Omental fat pad (tissue), 4 donors: ENCODE measurements at places on chromosomes 5 and 9.

DNA sequence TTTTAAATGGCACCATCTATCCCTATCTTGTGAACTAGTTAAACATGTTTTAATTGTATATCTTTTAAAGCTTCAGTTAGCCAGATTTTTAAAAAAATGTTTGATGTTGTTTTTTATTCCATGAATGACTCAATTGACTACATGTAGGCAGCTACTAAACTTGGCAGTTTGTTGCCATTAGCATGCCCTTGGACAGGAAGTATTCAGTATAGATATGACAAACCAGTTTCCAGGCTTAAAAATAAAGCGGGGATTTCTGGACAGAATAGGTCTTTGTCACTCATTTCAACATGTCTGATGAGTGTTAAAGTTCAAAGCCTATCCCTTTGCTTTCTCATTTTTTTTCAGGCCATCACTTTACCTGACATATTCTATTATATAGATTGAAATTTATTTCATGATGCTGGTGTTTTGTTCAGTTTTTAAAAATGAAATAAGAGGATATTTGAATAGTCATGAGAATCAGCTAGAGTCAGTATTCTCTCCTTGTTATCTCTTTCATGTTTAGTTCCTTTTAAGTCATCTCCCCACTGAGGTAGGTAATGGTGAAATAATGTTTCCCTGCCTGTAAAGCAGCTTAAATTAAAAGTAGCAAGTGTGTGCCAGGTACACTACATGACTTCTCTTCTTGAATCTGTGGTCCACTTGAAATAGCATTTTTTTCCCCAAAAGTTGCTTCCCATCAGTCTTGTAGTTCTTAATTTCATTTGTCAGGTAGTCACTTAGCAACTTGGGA lies 11.9 kb downstream of the TNFAIP8 start:
- no peak for DNase-seq

DNA sequence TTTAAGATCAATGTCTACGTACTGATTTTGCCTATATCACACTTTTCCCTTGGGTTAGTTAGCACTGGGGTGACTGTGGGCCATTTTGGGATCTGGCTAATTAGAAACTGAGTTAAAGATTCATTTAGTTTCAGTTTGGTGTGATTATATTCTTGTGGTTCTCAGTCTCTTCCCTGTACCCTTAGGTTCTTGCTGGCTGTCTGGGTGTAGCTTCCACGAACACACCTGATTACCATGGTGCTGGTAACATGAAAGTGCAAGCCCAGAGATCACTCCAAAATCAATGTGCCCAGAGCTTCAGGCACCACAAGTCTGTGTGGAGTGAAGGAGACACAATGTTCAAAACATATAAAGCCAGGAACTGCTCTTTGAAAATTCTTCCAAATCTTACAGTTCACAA lies 248.1 kb downstream of the PDE4D start:
- DNase-seq, result no peak

DNA sequence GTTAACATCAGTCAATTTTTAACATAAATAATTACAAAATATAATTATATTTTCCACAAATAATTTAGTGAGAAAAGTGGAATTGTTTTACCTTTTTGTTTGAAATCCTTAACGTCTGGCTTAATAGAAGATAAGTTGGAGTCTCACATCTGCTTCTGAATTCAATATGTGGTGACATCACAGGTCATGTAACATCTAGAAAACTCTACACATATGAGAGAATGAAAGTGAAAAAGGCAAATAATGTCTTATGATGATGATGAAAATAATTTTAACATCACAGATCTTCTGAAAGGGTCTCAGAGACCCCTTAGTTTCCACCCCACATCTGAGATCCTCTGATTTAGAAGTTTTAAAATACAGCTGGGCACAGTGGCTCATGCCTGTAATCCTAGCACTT lies 81.5 kb downstream of the PRKACG start:
- DNase-seq, result no peak

DNA sequence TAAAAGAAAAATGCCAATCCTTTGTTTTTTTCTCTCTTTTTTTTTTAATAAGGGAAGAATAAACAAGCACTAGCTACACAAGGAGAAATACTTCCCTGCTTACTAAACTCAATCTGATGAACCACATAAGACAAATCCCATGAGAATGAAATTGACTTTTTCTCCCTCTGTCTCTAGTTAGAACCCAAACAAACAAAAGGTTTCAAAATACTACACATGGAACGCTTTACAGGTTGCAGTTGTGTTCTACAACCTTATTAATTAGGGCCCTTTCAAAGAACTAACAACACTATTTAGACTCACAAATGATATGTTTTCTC lies 124.5 kb downstream of the PDE4D start:
- DNase-seq, result no peak

DNA sequence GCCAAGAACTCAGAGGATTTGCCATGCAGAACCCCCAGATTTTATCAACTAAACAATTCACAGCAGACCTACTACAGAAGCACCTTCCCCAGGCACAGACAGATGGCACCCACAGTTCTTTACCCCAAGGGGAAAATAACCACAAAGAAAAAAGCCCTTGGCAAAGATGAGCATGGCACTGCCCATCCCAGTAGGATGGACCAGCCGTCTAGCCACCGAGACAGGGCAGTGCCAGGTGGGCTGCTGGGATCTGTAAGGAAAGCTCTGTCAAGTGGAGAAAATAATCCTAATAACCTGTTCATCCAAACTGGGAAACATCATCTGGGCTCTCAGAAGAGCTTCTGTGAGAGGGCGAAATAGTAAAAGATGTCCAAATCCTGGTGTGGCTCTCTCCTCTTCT lies 130.0 kb downstream of the COL23A1 start:
- no peak for DNase-seq

DNA sequence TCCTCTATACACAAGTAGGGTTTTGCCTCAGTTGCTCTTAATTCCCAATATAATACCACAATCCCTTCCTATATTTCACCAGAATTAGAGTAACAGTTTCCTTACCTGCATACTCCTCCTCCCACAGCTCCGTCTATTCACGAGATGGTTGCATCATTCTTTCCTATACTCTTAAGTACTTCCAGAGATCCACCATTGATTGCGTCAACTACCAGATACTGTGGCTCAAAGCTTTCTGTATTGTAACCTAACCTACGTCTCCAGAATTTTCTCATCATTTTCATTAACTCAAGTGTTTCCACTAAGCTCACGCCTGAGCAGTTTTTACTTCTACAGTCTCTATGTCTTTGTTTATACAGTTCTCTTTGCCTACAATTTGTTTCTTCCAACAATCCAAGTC lies 31.2 kb upstream of the MINAR2 start:
- DNase-seq, result no peak

- DNase-seq, result no peak
Observed at GRCh38 chr5:138542180-138542955, 668 bp downstream of the ETF1 start.

DNA sequence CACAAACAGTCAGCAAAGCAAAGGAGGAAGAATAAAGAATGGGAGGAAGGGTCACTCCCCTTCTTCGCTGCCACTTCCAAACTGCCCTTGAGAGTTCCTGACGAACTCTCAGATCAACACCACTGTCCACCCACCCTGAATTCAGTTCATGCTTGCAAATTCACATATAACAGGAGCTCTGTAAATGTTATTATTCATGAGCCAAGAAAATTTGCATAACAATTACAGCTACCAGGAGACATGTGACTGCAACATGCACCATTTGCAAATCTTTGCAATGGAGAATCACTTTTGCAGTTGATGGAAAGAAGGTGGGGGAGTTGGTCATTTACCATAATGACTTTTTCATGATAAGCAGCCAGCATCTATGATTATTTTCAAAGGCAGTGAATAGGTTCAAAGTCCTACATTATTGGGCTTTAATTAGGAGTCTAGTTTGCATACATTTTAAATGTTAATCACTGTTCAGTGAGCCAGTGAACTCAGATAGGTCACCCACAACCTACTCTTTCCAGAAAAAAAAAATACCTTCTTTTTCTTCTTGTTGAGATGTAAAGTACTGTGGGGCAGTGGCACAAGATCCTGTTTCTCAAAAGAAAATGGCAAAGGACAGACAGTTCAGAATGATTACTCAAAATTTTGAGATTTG lies 149.7 kb downstream of the CAAP1 start:
- DNase-seq, result no peak

GRCh38 chr5:119476341-119476740 lies 24.0 kb downstream of the HSD17B4 start:
- no peak for DNase-seq

- DNase-seq, result no peak
Observed at GRCh38 chr9:12425878-12426864, 267.0 kb upstream of the TYRP1 start.

GRCh38 chr5:42962124-42962523 lies 78.0 kb downstream of the ANXA2R start:
- DNase-seq, result no peak

GRCh38 chr5:33330426-33330825 lies 110.3 kb upstream of the TARS1 start:
- no peak for DNase-seq

DNA sequence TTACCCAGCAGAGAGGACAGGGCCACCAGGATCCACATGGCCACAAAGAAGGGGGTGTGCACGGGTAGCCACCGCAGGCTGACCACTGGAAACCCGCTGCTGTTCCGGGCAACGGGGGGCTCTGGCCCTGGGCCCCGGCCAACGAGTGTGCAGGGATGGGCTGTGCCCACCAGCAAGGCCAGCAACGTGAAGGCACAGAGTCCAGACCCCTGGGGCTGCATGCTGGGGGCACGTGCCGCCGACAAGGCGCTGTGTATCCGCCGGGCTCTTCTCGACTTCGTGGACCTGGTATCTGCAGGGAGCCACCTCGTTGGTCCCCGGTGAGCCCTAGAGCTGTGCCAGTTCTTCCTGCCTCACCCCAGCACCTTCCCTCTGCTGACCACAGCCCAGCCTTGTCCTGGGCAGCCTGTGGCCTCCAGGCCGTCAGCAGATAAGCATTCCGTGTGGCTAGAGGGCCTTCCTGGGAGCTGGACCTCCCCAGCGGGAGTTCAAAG lies 42.2 kb upstream of the CEP72 start:
- no peak for DNase-seq

DNA sequence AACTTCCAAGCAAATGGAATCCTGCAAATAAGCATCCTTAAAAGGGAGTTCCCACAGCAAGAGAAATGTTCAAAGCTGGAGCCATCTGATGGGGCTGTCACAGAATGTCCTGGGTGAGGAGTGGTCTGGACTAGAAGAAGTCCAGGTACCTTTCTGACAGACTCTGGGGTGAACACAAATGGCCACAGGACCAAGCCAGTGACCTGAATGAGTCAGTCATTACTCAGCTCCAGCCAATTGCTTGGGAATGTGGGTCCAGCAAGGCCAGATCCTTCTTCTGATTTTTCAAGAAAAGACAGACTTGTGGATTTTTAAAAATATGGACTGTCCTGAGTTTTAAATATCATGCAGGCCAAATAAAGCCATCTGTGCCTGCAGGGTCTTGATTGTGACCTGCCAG lies 30.1 kb downstream of the GALNT10 start:
- no peak for DNase-seq

GRCh38 chr5:180161420-180162303 lies 47.3 kb downstream of the RASGEF1C start:
- no peak for DNase-seq

DNA sequence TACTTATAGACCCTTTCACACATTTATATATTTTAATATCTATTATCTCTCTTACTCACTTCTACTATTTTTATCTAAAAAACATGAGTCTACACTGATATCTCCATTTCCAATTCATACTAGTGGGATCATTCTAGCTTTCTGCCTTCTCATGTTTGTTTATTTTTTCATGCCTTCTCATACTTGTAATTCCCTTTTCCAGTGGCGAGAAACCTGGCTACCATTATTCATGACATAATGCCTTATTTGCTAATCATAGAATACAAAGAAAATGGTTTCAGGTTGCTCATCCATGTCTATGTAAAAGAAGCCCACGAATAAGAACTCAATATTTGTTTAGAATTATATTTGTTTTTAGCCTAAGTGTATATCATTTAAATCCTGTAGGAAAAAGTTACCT lies 232.7 kb upstream of the ACTBL2 start:
- DNase-seq, result no peak

DNA sequence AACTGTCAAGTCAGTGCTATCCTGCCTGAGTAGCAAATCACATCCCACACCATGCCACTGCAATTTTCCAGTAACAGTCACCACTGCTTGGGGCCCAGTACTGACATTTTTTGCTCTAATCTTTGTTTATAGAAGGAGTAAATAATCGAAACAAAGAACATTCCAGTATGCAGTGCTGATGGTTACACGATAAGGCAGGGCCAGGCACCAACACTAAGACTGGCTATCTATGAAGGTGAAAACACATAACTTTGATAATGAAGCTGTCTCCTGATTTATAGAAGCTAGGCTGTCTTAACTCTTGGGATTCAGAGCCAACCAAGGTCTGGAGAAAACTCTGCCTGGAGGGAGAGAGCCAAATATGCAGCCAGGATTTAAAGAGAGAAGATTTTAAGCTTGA lies 365.3 kb downstream of the BNC2 start:
- DNase-seq, result no peak

DNA sequence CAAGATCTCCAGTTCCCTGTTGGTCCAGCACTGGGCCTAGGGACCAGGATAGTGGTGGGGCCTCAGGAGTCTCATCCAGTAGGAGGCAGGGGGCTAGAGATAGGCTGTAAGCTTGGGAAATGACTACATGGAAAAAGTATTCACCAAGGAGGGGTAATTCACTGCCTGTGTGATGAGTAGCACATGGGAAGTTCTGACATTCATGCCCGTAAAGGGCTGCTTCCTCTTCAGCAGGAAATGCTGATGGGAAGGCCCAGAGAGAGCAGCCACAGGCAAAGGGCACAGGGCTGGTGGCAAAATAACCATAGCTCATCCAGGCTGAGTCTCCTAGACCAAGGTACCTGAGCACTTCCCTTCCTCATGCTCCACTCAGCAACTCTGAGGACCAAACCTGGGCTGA lies 23.1 kb upstream of the FRRS1L start:
- no peak for DNase-seq

- DNase-seq, result no peak
Observed at GRCh38 chr5:170220191-170220590, 12.6 kb upstream of the C5orf58 start.

DNA sequence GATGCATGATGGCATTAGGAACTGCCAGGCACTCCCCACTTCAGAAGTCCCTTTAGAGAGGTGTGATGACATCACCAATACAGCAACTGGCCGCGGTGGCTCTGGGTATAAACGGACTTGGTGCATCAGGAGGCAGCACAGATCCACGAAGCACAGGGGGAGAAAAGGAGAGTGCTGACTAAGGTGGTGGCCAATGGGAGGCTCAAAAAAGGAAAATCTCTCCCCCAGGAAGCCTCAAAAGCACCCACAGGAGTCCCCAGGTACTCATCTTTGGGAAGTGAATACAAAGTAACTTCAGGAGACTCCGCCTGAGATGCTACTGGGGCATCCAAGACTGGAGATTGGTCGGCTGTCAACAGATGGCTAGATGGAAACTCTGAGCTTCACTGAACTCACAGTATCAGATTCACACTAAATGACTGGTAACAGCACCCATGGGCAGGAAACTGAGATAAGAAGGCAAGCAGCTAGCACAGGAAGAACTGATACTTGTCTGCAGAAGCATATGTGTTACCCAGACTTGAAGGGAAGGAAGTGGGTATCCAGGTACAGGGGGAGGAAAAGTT lies 7.6 kb downstream of the TTC39B start:
- DNase-seq, result no peak
